Activated CD4-positive, alpha-beta memory T cell treated with anti-CD3 and anti-CD28 coated beads for 36 hours (primary cell): ENCODE measurements at places on chromosomes 12 and 14.

GRCh38 chr14:98955036-98955740, 316.8 kb downstream of the BCL11B start:
- H3K36me3 ChIP-seq: no peaks in the 10 kb centered on the region
- no peak for DNase-seq
- H3K27ac ChIP-seq: no peak overlapping the region

DNA sequence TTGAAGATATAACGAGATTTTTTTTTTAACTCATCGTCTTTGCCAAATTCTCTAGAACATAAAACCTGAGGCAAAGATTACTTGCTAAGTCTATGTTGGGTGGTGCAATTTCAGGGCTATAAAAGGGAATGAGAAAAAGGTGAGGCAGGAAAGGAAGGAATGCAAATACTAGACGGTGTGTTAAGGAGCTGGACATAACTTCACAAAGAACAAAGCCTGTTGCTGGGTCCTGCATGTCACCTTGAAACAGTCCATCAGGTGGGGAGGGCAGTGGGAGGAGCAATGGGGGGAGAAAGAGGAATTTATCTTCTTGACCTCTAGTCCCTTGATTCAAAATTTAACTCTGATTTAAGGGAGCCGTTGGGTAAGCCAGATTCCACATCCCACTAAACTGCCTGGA, 16.1 kb upstream of the DUSP6 start:
- no peaks in the 10 kb centered on the region for H3K36me3 ChIP-seq
- no peak overlapping the region for H3K4me3 ChIP-seq
- no peaks in the 10 kb centered on the region for H3K27me3 ChIP-seq
- H3K27ac ChIP-seq: no peak overlapping the region
- H3K4me1 ChIP-seq: peaks cover 4% of the 10 kb centered on the region

GRCh38 chr12:108884116-108885012, 4.5 kb downstream of the DAO start:
- H3K4me3 ChIP-seq: no peak overlapping the region
- no peaks in the 10 kb centered on the region for H3K36me3 ChIP-seq
- H3K27me3 ChIP-seq: no peaks in the 10 kb centered on the region
- no peak overlapping the region for H3K27ac ChIP-seq

DNA sequence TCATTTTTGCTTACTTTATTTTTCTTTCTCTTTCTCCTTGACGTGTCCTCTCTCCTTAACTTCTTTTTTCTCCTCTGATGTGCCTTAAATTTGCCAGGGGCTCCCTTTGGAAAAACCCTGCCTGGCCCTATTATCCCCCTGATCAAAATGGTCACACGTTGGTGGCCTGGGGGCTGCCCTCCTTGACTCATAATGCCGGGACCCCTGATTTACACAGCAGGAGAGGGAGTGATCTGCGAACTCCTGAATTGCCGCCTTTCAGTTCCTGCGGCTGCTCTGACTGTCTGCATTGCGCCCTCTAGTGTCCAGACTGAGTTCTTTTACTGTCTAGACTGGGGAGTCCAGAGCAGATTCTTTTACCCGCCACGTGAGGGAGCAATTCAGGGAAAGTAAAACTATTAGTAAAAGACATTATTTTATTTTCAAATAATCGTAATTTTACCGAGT, 44.8 kb upstream of the GZMB start:
- DNase-seq: peak; percentile 81
- H3K27ac ChIP-seq: peak overlapping the region; percentile 72
- H3K36me3 ChIP-seq: no peaks in the 10 kb centered on the region
- H3K27me3 ChIP-seq: no peaks in the 10 kb centered on the region

- no peak overlapping the region for H3K27ac ChIP-seq
- peaks cover 31% of the 10 kb centered on the region for H3K4me1 ChIP-seq
- peaks cover 3% of the 10 kb centered on the region for H3K27me3 ChIP-seq
- no peaks in the 10 kb centered on the region for H3K36me3 ChIP-seq
- no peak overlapping the region for H3K4me3 ChIP-seq
These were observed 129.8 kb upstream of the KRR1 start for GRCh38 chr12:75641031-75641780.

GRCh38 chr14:33631021-33631420, 319.9 kb downstream of the EGLN3 start:
- no peak for DNase-seq
- no peaks in the 10 kb centered on the region for H3K27me3 ChIP-seq

- H3K36me3 ChIP-seq: peaks cover 6% of the 10 kb centered on the region
- peaks cover under 1% of the 10 kb centered on the region for H3K4me1 ChIP-seq
- H3K4me3 ChIP-seq: no peak overlapping the region
- DNase-seq: no peak
These were observed 10.9 kb downstream of the TNS2 start for GRCh38 chr12:53060721-53061276.

DNA sequence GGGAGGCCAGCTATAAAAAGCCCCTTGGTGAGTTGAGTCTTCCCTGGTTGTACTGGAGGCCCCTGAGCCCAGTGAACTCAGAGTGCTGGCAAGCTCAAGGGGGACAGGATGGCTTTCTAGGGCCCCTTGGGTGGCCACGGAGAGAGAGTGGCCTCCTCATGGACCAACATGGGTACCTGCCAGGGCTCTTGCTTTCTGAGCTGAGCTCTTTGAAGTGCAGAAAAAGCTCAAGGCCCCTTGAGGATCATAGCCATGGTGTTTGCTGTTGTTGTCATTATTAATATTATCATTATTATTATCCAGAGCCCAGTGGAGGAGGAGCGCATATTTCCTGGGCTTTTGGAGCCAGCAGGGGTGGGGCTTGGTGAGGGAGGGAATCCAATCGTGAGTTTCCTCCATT, 6.7 kb downstream of the RNFT2 start:
- no peaks in the 10 kb centered on the region for H3K36me3 ChIP-seq
- H3K4me1 ChIP-seq: no peaks in the 10 kb centered on the region
- no peak overlapping the region for H3K4me3 ChIP-seq
- no peaks in the 10 kb centered on the region for H3K27me3 ChIP-seq
- H3K27ac ChIP-seq: no peak overlapping the region

DNA sequence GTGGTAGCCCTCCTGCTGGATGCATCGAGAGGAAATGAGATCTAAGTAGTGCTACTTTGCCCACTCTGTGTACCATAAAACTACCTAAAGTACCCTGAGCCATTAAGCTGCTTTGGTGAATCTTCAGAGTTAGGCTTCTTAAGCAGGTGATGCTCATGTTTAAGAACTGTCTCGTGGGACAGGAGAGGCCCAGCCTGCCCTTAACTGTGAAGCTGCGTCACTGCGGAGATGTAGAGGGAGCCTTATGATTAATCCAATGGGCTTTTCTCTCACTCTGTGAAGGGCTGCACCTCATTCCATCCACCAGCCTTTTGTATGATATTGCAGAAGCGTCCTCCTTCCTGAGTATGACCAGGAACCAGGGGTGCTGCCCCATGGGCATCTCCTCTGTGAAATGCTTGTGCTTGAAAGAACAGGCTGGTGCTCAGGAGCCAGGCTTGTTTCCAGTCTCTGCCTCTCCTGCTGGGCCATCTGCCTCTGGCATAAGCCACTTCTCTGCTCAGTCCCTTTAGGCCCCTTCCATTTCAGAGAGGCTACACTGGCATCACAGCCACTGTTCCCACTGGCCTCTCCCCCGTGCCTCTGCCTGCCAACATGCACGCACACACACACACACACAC, 6.8 kb upstream of the CCDC177 start:
- H3K27ac ChIP-seq: no peak overlapping the region
- no peaks in the 10 kb centered on the region for H3K4me1 ChIP-seq
- no peak for DNase-seq
- no peaks in the 10 kb centered on the region for H3K36me3 ChIP-seq

DNA sequence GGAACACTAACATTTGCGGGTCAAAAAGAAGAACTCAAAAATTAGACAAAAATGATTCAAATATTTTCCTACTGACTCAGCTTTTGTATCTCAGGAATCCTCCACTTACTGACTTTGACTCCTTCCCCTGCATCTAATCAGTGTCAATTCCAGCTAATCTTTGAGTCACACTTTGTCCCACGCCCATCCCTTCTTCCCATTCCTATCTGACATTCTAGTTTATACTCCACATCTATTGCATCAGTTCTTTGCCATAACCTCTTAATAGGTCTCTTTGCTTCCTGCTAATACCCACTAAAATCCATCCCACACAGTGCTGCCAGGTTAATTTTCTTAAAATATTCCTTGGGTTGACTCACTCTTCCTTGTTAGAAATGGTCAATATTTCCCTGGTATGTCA, 19.1 kb downstream of the BBS10 start:
- peaks cover 10% of the 10 kb centered on the region for H3K27me3 ChIP-seq
- no peaks in the 10 kb centered on the region for H3K4me1 ChIP-seq
- H3K27ac ChIP-seq: no peak overlapping the region
- no peaks in the 10 kb centered on the region for H3K36me3 ChIP-seq

DNA sequence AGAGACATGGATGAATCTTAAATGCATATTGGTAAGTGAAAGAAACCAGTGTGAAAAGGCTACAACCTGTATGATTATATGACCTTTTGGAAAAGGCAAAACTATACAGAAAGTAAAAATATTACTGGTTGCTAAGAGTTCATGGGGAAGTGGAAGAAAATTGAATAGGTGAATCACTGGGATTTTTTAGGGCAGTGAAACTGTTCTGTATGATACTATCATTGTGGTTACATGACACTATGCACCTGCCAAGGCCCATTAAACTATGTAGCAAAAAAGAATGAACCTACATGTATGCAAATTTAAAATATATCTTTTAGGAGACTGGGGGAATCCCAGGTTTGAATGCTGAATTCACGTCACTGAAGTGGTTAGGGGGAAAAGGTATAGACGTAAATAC, 12.6 kb upstream of the OR8S1 start:
- DNase-seq: no peak
- peaks cover 1% of the 10 kb centered on the region for H3K27me3 ChIP-seq
- no peak overlapping the region for H3K4me3 ChIP-seq

- no peak overlapping the region for H3K4me3 ChIP-seq
- no peak overlapping the region for H3K27ac ChIP-seq
- no peaks in the 10 kb centered on the region for H3K27me3 ChIP-seq
- H3K4me1 ChIP-seq: no peaks in the 10 kb centered on the region
These were observed 53.8 kb downstream of the TMCC3 start for GRCh38 chr12:94596596-94596995.

- no peaks in the 10 kb centered on the region for H3K27me3 ChIP-seq
- DNase-seq: no peak
- H3K27ac ChIP-seq: no peak overlapping the region
- H3K4me3 ChIP-seq: no peak overlapping the region
- no peaks in the 10 kb centered on the region for H3K36me3 ChIP-seq
These were observed 70.9 kb upstream of the RERGL start for GRCh38 chr12:18160901-18161300.

GRCh38 chr12:32049956-32050355, 56.7 kb upstream of the BICD1 start:
- peaks cover 2% of the 10 kb centered on the region for H3K4me1 ChIP-seq
- H3K36me3 ChIP-seq: peaks cover 2% of the 10 kb centered on the region

GRCh38 chr12:69935651-69936100, 110.6 kb downstream of the MYRFL start:
- no peaks in the 10 kb centered on the region for H3K36me3 ChIP-seq
- peaks cover 11% of the 10 kb centered on the region for H3K27me3 ChIP-seq
- no peak overlapping the region for H3K27ac ChIP-seq
- H3K4me3 ChIP-seq: no peak overlapping the region
- no peaks in the 10 kb centered on the region for H3K4me1 ChIP-seq

GRCh38 chr12:132385923-132386751, 56.7 kb upstream of the GALNT9 start:
- H3K4me1 ChIP-seq: no peaks in the 10 kb centered on the region
- no peaks in the 10 kb centered on the region for H3K36me3 ChIP-seq

GRCh38 chr14:81385419-81385818, 14.7 kb downstream of the STON2 start:
- no peak overlapping the region for H3K4me3 ChIP-seq
- no peaks in the 10 kb centered on the region for H3K36me3 ChIP-seq
- H3K4me1 ChIP-seq: no peaks in the 10 kb centered on the region
- no peak overlapping the region for H3K27ac ChIP-seq
- H3K27me3 ChIP-seq: peaks cover 3% of the 10 kb centered on the region
- no peak for DNase-seq

- no peak overlapping the region for H3K4me3 ChIP-seq
- peak; percentile 68 for DNase-seq
- H3K27me3 ChIP-seq: peaks cover 17% of the 10 kb centered on the region
These were observed 16.8 kb upstream of the MYL2 start for GRCh38 chr12:110937104-110937641.

GRCh38 chr14:96094656-96095055, 55.5 kb downstream of the C14orf132 start:
- no peak for DNase-seq
- H3K27me3 ChIP-seq: no peaks in the 10 kb centered on the region
- no peak overlapping the region for H3K27ac ChIP-seq
